ENCODE measurements at places on chromosomes 16 and 17.

GRCh38 chr17:20920815-20921199 lies 122.0 kb downstream of the USP22 start:
- peak; percentile 75 for DNase-seq

DNA sequence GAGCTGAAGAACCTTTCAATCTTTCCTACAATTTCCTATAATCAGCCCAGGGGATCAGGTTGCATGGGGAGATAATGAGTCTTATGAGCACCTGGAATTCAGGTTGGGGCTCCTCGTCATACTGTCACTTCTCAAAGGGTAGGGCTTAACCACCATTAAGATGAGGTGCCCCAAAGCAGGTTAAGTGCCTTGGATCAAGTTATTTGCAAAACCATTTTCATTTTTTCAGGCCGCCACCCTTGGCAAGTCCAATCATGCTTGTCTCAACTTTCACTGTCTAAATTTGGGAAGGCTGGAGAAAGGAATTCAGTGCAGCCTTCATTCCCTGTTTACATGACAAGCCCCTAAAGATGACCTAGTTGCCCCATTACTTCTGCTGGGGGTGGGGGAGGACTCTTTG lies 44.9 kb upstream of the TANGO6 start:
- no peak for DNase-seq

DNA sequence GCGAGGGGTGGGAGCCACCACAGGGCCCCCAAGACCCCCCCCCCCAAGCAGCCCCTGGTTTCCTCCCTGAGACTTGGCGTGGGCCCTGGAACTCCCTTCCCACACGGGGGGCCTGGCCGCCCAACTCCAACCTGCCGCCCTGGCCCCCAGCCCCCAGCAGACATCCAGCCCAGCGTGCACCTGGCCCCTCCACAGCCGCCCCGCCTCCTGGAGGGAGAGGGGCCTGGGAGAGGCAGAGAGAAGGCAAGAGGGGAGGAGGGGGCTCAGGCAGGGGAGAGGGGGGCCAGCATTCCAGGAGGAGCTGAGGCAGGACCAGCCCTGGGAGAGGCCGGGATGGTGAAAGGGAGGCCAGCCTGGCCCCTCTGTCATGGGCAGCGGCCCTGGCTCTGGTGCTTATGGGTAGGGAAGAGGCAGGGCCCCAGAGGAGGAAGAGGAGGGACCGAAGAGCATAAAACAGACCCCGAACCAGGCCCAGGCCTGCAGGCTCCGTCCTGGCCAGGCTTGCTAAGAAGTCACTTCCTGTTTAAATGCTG lies 16.7 kb downstream of the IL34 start:
- no peak for DNase-seq

GRCh38 chr16:80932708-80933095 lies 74.0 kb downstream of the CMC2 start:
- DNase-seq = peak; percentile 64

- DNase-seq = no peak
These were observed 33.7 kb upstream of the ALDH3A1 start for GRCh38 chr17:19781488-19782458.

Measured in fibroblast of lung (primary cell).